Naive thymus-derived CD4-positive, alpha-beta T cell (primary cell): ENCODE measurements at places on chromosomes 2 and 18. TPM values are rescaled to one million over a fixed set of nuclear protein-coding genes. Genes with fewer than 3 reads are reported as not detected.

- no peak for DNase-seq
- no peak overlapping the region for H3K4me3 ChIP-seq
- no peaks in the 10 kb centered on the region for H3K36me3 ChIP-seq
Observed at GRCh38 chr2:215794829-215795546, 218.4 kb downstream of the MREG start.

- no peaks in the 10 kb centered on the region for H3K4me1 ChIP-seq
- DNase-seq, result no peak
- H3K36me3 ChIP-seq, result no peaks in the 10 kb centered on the region
- H3K4me3 ChIP-seq, result no peak overlapping the region
- no peaks in the 10 kb centered on the region for H3K27me3 ChIP-seq
Observed at GRCh38 chr2:26008851-26009566, 24.9 kb upstream of the RAB10 start.

DNA sequence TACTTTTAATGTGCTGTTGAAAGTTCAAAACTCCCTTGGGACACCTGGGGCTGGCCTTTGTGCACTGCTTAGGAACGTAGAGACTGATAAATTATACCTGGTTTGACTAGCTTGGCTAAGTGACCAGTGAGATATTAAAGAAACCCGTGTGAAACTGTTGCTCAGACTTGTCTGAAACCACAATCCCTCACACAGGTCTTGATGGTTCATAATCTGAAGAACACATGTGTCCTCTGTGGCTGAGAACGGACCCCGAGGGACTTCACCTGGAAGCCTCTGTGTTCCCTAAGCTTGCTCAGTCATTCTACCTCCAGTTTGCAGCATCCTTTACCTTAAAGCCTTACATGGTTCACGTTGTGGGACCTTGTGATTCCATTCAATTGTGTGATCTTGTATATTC lies 218.8 kb downstream of the CBLN2 start:
- no peak for DNase-seq
- no peaks in the 10 kb centered on the region for H3K4me1 ChIP-seq

The SPP2 gene
- total RNA-seq, result not detected in 2 replicates

DNA sequence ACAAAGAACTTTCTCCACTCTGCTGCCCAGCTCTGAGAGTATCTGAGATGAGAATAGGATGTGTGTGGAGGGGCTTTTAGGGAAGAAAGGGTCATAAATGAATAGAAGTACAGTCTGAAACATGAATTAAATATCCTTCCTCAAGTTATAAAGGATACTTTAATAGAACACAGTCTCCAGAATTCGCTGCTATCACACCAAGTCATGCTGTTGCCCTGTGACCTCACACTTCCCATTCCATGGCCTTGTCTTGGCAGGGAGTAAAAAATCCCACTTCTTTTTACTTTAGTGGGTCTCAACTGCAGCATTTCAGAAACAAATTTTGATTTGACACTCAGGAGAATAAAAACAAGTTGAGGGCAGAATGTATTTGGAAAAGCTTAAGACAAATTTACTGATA lies 3.8 kb upstream of the RPE start:
- no peak for DNase-seq
- H3K4me3 ChIP-seq, result no peak overlapping the region
- H3K27me3 ChIP-seq, result no peaks in the 10 kb centered on the region

The SCN9A gene
- 0.13 TPM for total RNA-seq

The ZC3H6 gene
- total RNA-seq, result 10.9 and 11.8 TPM in 2 replicates

DNA sequence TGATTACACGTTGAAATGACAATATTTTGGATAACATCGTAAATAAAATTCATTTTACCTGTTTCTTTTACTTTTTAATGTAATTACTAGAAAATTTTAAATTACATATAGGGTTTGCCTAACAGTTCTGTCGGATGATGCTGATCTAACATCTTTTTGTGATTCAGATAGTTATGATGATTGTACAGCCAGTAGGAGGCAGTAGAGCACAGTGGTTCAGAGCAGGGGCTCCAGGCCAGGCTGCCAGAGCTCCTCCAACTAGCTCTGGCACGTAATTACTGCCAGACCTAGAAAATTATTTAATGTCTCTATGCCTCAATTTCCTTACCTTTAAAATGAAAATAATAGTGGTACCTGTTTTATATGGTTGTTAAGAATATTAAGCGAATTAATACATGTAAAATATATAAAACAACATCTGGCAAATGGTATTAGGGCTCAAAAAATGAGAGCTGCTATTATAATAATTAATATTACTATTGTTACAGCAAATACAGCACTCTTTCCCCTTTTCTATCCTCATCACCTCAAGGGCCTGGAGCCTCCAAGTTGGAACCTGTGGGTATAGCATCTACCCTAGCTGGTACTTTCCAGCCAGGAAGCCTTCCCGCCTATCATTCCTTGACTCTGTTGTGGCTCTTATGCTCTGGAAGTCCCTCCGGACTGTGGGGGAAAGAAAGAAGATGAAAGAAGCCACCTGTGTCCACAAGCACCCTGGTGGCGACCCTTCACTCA lies 47.7 kb upstream of the PLA2R1 start:
- H3K4me1 ChIP-seq, result no peaks in the 10 kb centered on the region
- DNase-seq, result peak; percentile 34
- no peak overlapping the region for H3K27ac ChIP-seq
- H3K27me3 ChIP-seq, result no peaks in the 10 kb centered on the region

GRCh38 chr2:239324456-239324855 lies 76.4 kb downstream of the HDAC4 start:
- no peaks in the 10 kb centered on the region for H3K27me3 ChIP-seq
- no peak overlapping the region for H3K4me3 ChIP-seq
- H3K36me3 ChIP-seq, result no peaks in the 10 kb centered on the region
- no peak for DNase-seq
- H3K4me1 ChIP-seq, result peaks cover 29% of the 10 kb centered on the region
- H3K27ac ChIP-seq, result no peak overlapping the region

DNA sequence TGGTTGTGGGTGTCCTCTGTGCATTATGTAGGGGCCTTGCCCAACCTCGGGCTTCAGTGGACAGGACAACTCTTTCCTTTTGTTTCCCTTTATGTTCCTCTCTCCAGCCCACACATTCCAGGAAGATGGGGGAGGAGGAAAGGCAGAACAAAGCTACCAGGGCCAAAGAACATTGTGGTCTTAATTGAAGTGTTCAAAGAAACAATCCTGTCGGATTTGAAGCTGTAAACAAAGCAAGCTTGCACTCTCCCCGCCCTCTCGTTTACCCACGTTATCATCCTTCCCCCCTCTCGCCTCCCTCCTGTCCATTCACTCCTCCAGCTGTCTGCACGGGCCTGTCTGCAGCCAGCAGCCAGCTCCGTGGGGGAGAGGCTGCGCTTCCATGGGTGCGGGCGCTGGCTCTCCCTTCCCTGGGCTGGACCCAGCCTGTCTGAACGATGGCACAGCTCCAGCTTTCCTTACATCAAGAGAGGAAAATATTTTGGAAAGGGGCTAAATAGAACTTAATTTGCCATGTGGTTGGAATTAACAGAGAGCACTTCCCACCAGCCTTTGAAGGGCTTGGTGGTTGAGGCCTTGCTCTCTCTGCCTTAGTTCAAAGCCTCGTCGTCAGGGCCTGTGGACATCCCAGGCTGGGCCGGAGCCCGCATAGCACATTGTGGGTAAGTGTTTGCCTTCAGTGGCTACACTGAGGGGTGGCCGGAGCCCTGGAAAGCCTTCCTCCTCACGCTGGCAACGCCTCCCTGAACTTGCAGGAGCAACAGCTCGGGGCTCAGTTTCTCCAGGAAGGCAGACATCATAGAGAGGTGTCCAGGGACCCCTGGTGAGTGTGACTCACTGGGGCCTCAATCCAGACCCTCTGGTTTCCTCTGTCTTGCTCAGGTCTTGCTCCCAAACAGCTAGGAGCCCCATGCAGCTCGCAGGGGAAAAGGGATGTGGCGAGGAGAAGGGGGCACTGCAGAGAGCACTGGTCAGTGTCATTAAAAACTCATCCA lies 60.6 kb upstream of the HS6ST1 start:
- no peak overlapping the region for H3K27ac ChIP-seq
- no peaks in the 10 kb centered on the region for H3K4me1 ChIP-seq
- DNase-seq, result no peak
- no peaks in the 10 kb centered on the region for H3K27me3 ChIP-seq
- no peaks in the 10 kb centered on the region for H3K36me3 ChIP-seq

- H3K4me1 ChIP-seq, result no peaks in the 10 kb centered on the region
- DNase-seq, result no peak
- H3K27ac ChIP-seq, result no peak overlapping the region
- no peaks in the 10 kb centered on the region for H3K27me3 ChIP-seq
Observed at GRCh38 chr2:237068005-237068576, 17.6 kb upstream of the COPS8 start.

The NR4A2 gene
- total RNA-seq, result 252 TPM

The DLX1 gene
- total RNA-seq, result not detected

DNA sequence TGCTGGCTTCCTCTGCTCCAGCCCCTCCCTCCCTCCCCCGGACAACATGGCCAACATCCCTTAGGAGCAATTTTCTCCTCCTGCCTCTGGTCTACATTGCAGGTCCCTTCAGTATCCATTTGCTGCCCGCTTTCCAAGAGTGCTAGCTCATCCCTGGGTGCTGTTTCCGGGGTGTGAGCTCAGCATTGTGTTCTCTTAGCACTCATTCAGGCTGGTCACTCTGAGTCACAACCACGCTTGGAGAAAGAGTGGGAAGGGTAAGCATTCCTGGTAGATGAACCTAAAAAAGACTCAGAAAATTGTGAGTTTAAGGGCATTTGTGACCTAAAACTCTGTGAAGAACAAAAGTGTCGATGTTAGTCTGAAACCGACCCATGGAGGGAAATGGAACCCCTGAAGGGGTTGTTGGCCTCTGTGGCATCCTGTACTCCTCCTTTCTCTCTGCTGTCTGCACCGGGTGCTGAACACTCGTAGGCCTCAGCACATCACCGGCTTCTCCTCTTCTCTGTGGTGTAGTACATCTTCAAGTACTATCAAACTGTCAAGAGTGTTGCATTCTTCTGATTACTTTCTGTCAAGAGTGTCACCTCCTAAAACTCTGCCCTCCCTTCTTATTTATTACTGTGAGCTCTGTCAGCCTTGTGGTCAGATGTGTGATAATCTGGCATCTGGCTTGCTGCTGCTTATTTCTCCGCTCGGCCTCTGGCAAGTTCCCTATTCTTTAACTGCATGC lies 73.0 kb downstream of the CTNNA2 start:
- H3K27me3 ChIP-seq, result no peaks in the 10 kb centered on the region
- H3K4me1 ChIP-seq, result no peaks in the 10 kb centered on the region
- H3K4me3 ChIP-seq, result no peak overlapping the region
- H3K27ac ChIP-seq, result no peak overlapping the region
- no peaks in the 10 kb centered on the region for H3K36me3 ChIP-seq

- H3K27ac ChIP-seq, result no peak overlapping the region
- no peak overlapping the region for H3K4me3 ChIP-seq
- H3K4me1 ChIP-seq, result peaks cover 13% of the 10 kb centered on the region
- no peak for DNase-seq
Observed at GRCh38 chr2:237598468-237599208, 8.1 kb upstream of the RAB17 start.

The MBOAT2 gene
- total RNA-seq, result 3.9 and 5.3 TPM in 2 replicates

The POTEI gene
- not detected for total RNA-seq

GRCh38 chr18:31680433-31680811 lies 4.0 kb downstream of the B4GALT6 start:
- no peak for DNase-seq
- no peaks in the 10 kb centered on the region for H3K36me3 ChIP-seq
- no peak overlapping the region for H3K27ac ChIP-seq
- H3K4me3 ChIP-seq, result no peak overlapping the region
- H3K27me3 ChIP-seq, result no peaks in the 10 kb centered on the region
- H3K4me1 ChIP-seq, result no peaks in the 10 kb centered on the region

DNA sequence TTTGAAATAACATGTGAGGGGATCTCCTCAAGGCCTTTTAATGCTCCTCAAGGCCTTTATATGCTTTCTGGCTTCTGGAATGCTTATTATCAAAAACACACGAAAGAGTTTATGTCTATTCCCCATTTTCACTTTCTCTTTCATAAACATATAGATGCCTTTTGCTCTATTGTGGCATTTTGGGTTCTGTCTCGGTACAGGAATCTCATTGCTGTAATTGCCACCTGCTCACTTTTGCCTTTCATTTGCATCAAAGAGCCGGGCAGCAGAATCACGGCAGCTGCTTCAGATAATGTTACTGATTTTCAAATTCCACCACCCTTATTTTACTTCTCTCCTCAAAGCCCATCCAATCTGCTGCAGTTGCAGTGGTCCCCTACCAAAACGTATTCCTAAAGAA lies 54.8 kb upstream of the LPIN2 start:
- H3K4me3 ChIP-seq, result peak overlapping the region; percentile 20
- peak; percentile 24 for DNase-seq
- H3K27ac ChIP-seq, result peak overlapping the region; percentile 58
- H3K4me1 ChIP-seq, result peaks cover 30% of the 10 kb centered on the region

The MEP1B gene
- 0.32 TPM for total RNA-seq

The SCTR gene
- not detected for total RNA-seq

GRCh38 chr18:47526147-47526546 lies 274.7 kb upstream of the SKOR2 start:
- no peaks in the 10 kb centered on the region for H3K36me3 ChIP-seq
- H3K27ac ChIP-seq, result no peak overlapping the region
- no peak overlapping the region for H3K4me3 ChIP-seq
- DNase-seq, result no peak
- no peaks in the 10 kb centered on the region for H3K4me1 ChIP-seq

The HTRA2 gene
- total RNA-seq, result 46.2 and 47.1 TPM in 2 replicates

GRCh38 chr2:41910126-41910525 lies 137.7 kb upstream of the PKDCC start:
- no peaks in the 10 kb centered on the region for H3K36me3 ChIP-seq
- no peak overlapping the region for H3K4me3 ChIP-seq
- DNase-seq, result no peak
- H3K27me3 ChIP-seq, result no peaks in the 10 kb centered on the region
- no peak overlapping the region for H3K27ac ChIP-seq

- no peaks in the 10 kb centered on the region for H3K27me3 ChIP-seq
- no peaks in the 10 kb centered on the region for H3K36me3 ChIP-seq
Observed at GRCh38 chr2:148814143-148814859, 60.7 kb upstream of the KIF5C start.

GRCh38 chr2:199195927-199196502 lies 261.7 kb downstream of the SATB2 start:
- no peaks in the 10 kb centered on the region for H3K4me1 ChIP-seq
- no peak overlapping the region for H3K27ac ChIP-seq
- H3K27me3 ChIP-seq, result no peaks in the 10 kb centered on the region
- H3K36me3 ChIP-seq, result no peaks in the 10 kb centered on the region
- no peak overlapping the region for H3K4me3 ChIP-seq
- DNase-seq, result no peak

The NOL4 gene
- total RNA-seq, result not detected

The UGT1A8 gene
- total RNA-seq, result not detected in 2 replicates

DNA sequence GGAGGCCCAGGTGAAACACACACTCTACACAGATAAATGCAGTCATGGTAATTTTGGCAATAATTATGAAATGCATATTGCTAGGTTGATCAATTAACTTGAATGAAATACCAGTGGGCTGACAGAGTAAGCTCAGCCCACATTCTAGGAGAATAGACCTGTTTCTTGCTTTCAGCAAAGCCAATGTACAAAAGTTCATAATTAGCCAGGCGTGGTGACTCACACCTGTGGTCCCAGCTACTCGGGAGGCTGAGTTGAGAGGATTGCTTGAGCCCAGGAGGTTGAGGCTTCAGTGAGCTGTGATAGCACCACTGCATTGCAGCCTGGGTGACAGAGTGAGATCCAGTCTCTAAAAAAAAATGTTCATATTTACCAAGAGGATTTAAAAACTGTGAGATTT lies 15.7 kb upstream of the MBP start:
- peaks cover 13% of the 10 kb centered on the region for H3K4me1 ChIP-seq
- no peak overlapping the region for H3K4me3 ChIP-seq
- no peak overlapping the region for H3K27ac ChIP-seq
- no peak for DNase-seq
- no peaks in the 10 kb centered on the region for H3K27me3 ChIP-seq
- H3K36me3 ChIP-seq, result no peaks in the 10 kb centered on the region
